Activated naive CD4-positive, alpha-beta T cell treated with anti-CD3 and anti-CD28 coated beads, Interleukin-2, amount 50 U/mL, for 72 hours (primary cell): ENCODE measurements at places on chromosomes 11 and 22. TPM values are rescaled to one million over a fixed set of nuclear protein-coding genes. Genes with fewer than 3 reads are reported as not detected.

Gene SLC6A5
- total RNA-seq: not detected

Gene ANO5
- 0.02 TPM for total RNA-seq

Gene SCGB1D4
- not detected for total RNA-seq

Gene GTSE1
- total RNA-seq: 56.1 TPM

Gene OR4A16
- not detected for total RNA-seq

Gene CFAP300
- not detected for total RNA-seq

Gene CCS
- 23.2 TPM for total RNA-seq

Gene CRYAB
- total RNA-seq: not detected

Gene SIK2
- total RNA-seq: 6.1 TPM

Gene PTPRCAP
- total RNA-seq: 65.2 TPM

Gene PIH1D2
- 2.5 TPM for total RNA-seq

Gene MTFP1
- total RNA-seq: 68.3 TPM

Gene DBX1
- total RNA-seq: not detected

Gene ILK
- total RNA-seq: 99.7 TPM

Gene POLD3
- total RNA-seq: 79.3 TPM

- DNase-seq: no peak
These were observed 18.3 kb upstream of the MICAL3 start for GRCh38 chr22:18042685-18043084.

DNA sequence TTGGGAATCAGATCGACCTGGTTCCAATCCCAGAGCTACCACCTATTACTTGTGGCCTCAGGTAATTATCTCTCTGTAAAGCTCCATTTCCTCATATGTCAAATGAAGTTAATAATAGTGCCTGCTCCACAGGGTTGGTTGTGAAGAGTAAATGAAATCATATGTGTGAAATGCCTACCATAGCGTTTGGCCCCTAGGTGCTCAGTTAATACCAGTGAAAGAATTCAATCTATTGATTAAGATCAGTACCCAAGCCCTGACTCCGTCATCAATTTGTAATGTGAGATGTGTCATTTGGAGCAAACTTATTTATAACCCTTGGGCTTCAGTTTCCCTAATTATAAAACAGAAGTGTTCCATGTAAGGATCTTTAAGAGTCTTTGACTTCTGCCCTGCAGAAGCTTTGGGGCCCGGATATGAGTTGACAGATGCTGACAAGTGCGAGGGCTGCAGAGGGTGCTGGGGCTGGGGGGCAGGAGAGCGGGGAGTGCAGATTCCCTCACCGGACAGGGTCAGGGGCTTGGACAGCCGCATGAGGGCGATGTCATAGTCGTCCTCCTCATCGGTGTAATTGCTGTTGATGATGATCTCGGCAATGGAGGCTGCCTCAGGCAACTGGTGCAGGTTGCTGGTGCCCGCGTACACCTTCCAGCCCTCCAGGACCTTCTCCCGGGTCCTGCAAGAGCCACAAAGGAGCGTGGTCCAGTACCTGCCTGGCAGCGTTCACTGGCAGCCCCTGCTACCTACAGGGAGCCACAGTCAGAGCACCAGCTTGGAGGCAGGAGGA lies 20.9 kb downstream of the TMPRSS13 start:
- DNase-seq: peak; percentile 47

- DNase-seq: peak; percentile 40
These were observed 38.8 kb upstream of the MUC5AC start for GRCh38 chr11:1118755-1119603.

DNA sequence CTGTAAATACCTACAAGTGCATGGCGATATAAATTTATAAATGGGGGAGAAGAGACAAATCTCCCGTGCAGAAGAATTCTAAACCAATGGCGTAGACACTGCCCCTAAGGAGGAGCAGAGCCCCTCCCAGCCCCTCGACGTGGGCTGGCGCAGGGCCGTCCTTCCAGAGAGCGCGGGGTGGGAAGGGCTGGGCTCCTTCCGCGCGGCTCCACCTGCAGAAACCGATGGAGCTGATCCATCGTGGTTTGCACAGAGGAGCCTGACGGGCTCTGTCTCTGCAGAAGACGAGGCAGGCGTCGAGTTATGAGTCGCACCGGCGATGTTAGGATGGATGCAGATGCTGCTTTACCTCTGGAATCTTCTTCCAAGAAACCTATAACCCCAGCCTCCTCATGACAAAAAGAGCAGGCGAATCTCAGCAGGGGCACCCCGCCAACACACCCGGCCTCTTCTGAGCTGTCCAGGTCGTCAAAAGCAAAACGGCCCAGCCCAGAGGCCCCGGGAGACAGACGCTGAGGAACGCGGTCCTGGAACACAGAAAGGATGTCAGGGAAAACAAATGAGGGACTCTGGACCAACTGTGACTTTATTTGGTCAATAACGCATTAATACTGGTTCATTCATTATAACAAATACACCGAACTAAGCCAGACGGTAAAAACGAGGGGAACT lies 11.0 kb upstream of the B4GALNT4 start:
- no peak for DNase-seq

- no peak for DNase-seq
These were observed 80.8 kb downstream of the SHANK2 start for GRCh38 chr11:71171576-71171975.

- DNase-seq: peak; percentile 70
These were observed 6.6 kb upstream of the SSTR3 start for GRCh38 chr22:37218771-37219411.

- no peak for DNase-seq
These were observed 6.2 kb downstream of the PYGM start for GRCh38 chr11:64753380-64754123.

DNA sequence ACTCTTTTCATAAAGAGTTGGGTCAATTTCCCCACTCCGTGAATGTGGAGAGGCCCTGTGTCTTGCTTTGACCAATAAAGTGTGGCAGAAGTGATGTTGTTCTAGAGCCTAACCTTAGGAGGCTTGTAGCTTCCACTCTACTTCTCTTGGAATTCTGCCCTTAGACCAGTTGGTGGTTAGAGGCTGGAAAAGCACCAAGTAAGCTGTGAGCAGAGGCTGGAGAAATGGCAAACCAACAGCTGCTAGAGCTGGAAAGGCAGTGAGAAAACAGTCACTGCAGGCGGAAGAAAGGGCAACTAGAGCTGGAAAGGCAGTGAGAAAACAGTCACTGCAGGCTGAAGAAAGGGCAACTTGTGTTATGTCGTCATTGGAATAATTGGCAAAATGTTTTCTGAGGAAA lies 29.8 kb upstream of the MSANTD2 start:
- no peak for DNase-seq

GRCh38 chr11:69962152-69962551 lies 116.0 kb upstream of the ANO1 start:
- no peak for DNase-seq

GRCh38 chr22:21108379-21109115 lies 62.8 kb downstream of the LRRC74B start:
- no peak for DNase-seq

- no peak for DNase-seq
These were observed 35.4 kb upstream of the GNAZ start for GRCh38 chr22:23034621-23035556.

GRCh38 chr11:61725781-61726231 lies 26.6 kb upstream of the MYRF start:
- no peak for DNase-seq

- DNase-seq: no peak
These were observed 27.5 kb downstream of the LINC01488 start for GRCh38 chr11:69508974-69509373.

GRCh38 chr11:72072348-72072747 lies 8.0 kb downstream of the NUMA1 start:
- DNase-seq: no peak

DNA sequence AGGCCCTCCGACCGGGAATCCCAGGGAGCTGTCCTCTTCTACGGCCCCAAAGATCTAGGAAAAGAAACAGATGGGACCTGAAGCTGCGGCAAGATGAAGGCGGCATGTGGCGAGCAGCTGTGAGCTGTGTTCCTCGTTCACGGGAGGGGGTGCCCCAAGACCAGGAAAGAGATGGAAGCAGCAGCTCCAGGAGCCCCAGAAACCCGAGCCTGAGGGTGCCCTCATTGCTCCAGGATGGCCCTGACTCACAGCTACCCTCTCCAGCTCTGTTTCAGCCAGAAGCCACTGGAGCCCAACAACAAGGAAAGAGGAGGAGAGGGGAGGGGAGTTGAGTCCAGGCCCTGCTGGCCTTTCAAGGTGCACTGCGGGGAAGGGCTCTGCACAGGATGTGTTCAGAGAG lies 23.7 kb upstream of the NAP1L4 start:
- DNase-seq: no peak

GRCh38 chr22:44288913-44289312 lies 23.8 kb downstream of the SHISAL1 start:
- no peak for DNase-seq

DNA sequence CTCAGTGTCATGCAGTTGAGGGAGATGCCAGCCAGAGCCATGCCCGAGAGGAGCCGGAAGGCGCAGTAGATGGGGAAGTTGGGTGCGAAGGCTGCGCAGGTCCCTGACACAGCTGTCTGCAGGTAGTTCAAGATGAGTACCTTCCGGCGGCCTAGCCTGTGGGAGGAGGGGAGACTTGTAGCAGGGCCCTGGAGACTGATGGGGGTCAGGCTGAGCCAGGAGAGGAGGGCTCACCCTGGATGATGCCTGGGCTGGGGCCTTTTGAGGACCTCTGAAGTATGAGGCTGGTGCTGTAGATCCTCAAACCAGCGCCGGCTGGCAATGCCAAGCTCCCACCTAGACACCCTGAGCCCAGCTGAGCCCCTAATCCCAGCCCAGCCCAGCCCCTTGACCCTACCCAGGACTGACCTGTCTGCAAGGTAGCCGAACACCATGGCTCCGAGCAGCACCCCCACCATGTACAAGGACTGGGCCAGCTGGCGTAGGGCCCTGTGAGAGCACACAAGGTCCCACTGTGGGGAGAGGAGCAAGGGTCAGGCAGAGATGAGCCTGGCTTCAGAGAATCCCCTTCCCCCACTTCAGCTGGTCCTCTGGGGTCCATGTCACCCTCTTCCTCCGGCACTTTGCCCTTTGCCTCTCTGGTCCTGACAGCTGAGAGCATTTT lies 1.1 kb downstream of the SLC22A6 start:
- DNase-seq: no peak

DNA sequence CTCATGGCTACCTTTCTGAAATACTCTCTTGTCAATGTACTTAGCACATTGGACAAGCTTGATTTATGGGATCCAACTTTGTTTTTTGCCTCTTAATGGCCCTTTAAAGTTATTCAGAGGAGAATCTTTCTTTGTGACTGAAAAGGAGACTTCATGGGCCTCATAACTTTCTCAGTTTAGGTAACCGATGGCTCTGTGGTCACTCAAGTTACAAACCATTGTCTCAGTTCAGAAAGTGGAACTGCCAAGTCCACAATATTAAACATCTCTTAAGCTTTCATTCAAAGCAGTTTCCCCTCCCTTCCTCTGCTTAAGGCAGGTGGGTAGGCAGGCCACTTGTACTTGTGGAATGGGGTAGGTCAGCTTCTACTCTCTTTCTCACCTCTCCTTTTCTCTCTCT lies 12.3 kb upstream of the ARL14EP start:
- no peak for DNase-seq

GRCh38 chr11:117930668-117931330 lies 1.6 kb upstream of the TMPRSS13 start:
- peak; percentile 55 for DNase-seq

DNA sequence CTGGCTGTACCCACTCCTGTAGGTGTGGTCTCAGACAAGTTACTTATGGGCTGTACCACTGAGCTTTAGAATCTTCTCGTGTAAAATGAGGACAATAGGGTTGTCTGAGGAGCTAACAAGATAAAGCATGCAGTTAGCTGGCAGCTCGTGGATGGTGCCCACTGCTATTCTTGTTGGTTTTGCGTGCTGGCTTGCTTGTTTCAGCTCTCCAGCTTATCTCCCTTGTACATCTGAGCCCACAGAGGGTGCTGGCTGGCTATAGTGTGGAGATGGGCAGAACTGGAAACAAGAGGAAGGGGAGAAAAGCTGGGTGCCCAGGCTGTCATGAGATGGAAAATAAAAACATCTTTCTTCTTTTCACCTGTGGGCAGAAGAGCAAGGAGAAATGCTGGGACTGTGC lies 46.5 kb upstream of the GALNT18 start:
- no peak for DNase-seq

DNA sequence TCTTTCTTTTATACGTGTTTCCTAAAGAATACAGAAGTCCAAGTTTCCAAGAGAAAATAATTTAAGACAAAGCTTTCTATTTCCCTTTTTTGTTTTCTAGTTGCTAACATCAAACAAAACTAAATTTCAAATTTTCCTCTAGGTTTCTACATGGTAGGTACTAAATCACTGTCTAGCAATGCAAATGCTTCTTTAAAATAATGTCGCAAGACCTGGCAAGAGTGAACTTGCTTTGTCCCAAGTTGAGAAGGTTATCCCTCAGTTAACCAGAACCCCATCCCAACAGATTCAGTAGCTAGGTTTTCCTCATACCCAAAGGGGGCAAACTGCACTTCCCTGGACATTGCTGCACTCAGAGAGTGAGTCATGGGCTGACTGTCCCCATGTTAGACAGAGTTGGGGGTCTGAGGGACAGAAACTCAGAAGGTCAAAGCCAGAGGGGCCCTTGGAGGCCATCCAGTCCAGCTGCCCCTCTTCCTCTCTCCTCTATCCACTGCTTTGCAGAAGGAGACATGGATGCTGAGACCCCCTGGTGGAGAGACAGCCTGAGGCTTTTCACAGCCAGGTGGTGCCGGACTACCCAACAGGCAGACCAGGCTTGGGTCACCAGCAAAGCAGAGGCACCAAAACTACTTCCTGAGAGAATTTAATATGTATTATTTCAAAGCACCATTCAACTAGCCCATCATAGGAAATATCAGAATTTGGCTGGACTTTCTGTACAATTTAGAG lies 23.1 kb downstream of the OR2AT4 start:
- no peak for DNase-seq

GRCh38 chr11:132154781-132155180 lies 784.4 kb downstream of the NTM start:
- no peak for DNase-seq

DNA sequence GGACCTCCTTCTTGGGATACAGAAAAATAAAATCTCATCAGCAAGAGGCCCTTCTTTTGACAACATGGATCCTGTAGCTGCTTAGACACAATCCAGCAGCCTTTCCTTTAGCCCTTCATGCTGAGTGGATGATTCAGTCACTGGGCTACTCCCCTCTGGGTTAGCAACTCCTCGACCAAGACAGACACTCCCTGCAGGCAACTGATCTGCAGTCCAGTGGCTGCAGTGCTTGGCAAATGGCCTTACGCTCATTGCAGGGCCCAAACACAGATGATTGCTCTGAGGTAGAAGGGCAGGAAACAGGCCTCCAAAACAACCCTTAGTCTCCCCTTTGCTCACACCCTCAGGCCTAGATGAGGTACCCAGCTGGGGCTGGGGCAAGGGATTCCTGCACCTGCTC lies 73.2 kb upstream of the OPCML start:
- DNase-seq: no peak

DNA sequence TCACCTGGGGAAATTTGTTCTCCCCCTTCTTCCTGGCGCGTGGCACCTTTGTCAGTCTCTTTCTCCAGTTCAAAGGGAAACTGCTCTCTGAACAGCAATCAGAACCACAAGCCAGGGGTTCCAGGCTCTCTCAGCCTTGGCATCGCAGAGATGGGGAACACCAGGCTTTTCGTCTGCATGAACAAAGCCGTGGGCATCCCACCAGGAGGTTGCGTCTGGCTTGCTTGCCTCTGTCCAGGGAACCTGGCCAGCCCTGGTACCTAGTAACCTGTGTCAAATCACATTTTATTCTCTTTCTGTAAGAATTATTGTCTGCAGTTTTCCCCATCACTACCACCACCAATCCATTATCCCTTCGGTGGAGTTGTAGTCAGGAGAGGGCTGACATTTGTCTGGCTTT lies 107.0 kb downstream of the WNT7B start:
- DNase-seq: no peak

- no peak for DNase-seq
These were observed 41.6 kb downstream of the CHRDL2 start for GRCh38 chr11:74689666-74690065.

GRCh38 chr11:9568854-9569587 lies 4.4 kb upstream of the WEE1 start:
- DNase-seq: no peak
